WTC11 (cell line): ENCODE measurements at places on chromosomes 7 and 10.
A peak's percentile ranks its signal among the peaks of the same experiment; 100 is the strongest.

- no peak for DNase-seq
Measured at GRCh38 chr10:45627412-45628048, 45.0 kb downstream of the ZFAND4 start.

DNA sequence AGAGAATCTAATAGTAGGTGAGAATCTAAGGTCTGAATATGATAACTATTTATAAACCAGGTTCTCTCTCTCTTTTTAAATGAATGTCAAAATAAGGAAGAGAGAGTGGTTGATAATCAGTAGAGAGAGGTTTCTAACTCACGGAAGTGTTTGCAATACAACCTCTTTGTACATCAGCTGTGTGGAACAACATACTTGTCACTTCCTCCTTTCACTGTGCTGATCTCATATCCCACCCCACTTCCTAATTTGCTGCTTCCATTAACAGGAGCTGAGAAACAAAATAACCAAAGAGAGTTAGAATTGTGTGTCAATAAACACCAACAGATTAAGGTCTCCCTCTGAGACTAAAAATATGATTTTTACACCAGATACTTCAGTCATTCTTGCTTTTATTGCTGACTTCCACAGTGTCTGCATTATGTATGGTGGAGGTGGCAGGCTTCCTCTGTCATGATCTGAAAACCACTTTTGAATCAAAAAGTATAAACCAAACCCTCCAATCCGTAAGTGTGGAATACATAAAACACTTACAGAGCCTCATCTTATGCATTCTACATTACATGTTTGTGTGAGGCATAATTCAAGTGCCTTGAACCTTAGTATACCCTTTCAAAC, 25.0 kb downstream of the CACUL1 start:
- DNase-seq = no peak

GRCh38 chr10:35540296-35541164, 64.6 kb upstream of the GJD4 start:
- DNase-seq = no peak

GRCh38 chr7:123811056-123811455, 33.9 kb upstream of the HYAL4 start:
- DNase-seq = no peak

GRCh38 chr7:140304191-140304799, 94.0 kb downstream of the SLC37A3 start:
- DNase-seq = no peak

DNA sequence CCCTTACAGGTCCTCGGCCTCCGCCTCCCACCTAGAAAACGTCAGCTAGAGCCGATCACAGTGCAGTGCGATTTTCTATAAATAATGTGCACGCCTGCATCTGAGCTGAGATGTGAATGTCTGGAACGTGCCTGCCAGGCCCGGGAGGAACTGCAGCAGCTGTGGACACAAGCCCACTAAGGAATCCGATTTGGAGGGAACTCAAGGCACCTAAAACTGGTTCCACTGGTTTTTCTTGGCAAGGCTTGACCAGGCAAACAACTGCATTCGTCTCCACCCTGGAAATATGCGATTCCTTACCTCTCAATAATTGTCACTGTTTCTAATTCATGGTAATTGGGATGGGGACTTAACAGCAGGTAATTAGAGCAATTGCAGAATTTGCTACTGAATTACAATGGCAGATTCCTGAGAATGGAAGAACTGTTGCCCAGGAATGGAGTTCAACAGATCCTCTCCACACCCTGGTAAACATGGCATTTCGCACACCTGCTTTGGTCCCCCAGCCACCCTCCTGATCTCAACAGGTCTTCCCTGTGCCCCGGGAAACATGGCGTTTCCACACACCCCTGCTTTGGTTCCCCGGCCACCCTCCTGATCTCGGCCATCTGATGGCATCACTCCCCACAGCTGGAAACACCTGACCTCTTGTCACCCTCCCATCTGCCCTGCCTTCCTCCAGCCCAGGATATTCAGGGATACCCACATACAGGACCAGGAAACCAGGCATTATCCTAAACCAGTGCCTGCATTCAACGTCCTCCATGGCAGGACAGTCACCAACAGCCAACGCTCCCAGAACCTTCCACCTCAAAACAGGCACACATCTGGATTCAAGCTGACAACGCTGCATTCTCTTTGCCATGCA, 76.0 kb downstream of the DIP2C start:
- no peak for DNase-seq

- no peak for DNase-seq
Measured at GRCh38 chr10:55966101-55966500, 395.0 kb downstream of the ZWINT start.

- DNase-seq = no peak
Measured at GRCh38 chr7:13115157-13115772, 427.8 kb downstream of the ARL4A start.

DNA sequence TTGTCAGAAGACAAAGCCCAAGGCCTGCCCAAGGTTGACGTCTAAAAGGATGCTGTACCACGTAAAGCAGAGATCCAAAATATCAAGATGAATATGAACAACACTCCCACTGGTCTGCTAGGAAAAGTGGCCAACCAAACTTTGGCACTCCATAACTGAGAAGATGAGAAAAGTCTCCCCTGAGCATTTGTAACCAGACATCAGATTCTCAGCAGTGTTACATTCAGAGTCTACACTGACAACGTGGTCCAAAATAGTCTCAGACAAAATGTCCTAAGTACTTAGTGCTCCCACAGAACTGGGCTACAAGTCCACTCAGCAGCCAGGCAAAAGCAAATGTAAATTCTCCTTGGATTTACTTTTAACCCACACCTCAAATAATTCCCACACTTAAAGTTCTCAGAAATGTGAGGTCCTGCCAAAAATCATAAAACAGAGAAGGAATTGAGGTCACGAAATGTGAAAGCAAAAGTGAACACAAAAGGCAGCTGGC, 185.1 kb upstream of the NOBOX start:
- no peak for DNase-seq

- no peak for DNase-seq
Measured at GRCh38 chr7:41438705-41439514, 264.0 kb downstream of the INHBA start.

- DNase-seq = no peak
Measured at GRCh38 chr10:19097151-19097550, 48.5 kb downstream of the MALRD1 start.

GRCh38 chr10:784403-785088, 95.1 kb upstream of the DIP2C start:
- peak; percentile 46 for DNase-seq

GRCh38 chr7:139648941-139649425, 125.5 kb downstream of the CLEC2L start:
- no peak for DNase-seq

GRCh38 chr7:44390701-44391100, 65.3 kb upstream of the CAMK2B start:
- DNase-seq = no peak

- DNase-seq = no peak
Measured at GRCh38 chr7:24757353-24758275, at the start of gene GSDME. GSDME (minus strand) TSS chr7:24757464; CDS start chr7:24749774, 7,690 bp downstream.

- DNase-seq = no peak
Measured at GRCh38 chr7:19530261-19530660, 178.6 kb downstream of the POLR1F start.
